ENCODE measurements at places on chromosomes 12 and 14.

GRCh38 chr12:124979568-124979967 is 9.4 kb downstream of the DHX37 start:
- no peak for DNase-seq

DNA sequence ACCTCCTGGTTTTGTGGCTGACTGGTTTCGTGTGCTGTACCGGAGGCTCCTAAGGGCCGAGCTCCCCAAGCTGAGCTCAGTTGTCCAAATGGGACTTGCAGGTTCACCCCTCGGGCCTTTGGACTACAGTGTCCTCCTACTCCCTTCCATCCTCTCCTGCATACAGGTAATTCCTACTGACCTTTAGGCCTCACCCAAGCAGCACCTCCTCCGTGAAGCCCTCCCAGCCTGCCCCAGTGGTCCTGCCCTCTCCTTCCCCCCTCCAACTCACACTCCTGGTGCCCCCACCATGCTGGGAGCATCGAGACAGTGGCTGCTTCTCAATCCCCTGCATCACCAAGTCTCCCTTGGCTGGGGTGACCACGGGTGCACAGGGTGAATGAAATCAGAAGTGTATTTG is 27.1 kb upstream of the YY1 start:
- no peak for DNase-seq

DNA sequence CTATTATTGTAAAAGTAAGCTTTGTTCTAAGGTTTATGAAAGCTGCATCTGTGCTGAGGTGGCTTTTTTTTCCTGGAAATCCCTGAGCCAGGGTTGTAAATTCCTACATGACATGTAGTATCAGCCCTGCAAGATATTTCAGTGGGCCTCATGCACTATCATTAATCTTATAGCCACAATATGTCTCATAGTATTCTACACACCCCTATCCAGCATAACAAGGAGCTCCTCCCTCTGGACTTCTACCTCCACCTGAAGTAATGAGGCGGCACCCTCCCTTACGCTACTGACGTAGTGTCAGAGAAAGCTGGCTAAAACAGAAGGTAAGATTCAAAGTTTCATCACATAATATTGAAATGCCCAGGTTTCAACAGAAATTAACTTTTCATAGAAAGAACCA is 35.5 kb downstream of the SLC5A8 start:
- no peak for DNase-seq

GRCh38 chr12:13094367-13094766 is 9.1 kb downstream of the GSG1 start:
- no peak for DNase-seq

- DNase-seq: no peak
Observed at GRCh38 chr12:52066346-52067080, 3.3 kb upstream of the ATG101 start.

DNA sequence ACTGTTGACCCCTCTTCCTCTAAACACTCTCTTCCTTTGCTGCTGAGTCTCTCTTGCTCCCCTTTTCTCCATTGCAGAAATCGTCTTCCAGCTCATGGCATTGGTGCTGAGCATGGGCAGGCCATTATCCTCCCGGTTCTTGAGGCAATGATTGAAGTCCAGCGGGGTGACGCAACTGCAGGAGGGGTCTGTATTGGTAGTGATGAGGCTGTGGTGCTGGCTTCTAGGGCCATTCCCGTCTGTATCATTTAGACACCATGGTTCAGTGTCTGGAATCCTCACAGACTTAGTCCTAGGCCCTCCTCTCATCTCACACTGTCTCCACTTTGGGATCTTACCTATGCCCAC is 720 bp upstream of the SLC22A17 start:
- no peak for DNase-seq

GRCh38 chr14:99576304-99576703 is 27.7 kb downstream of the CCDC85C start:
- DNase-seq: no peak

GRCh38 chr14:21455592-21455911 is 371 bp downstream of the CHD8 start:
- no peak for DNase-seq

DNA sequence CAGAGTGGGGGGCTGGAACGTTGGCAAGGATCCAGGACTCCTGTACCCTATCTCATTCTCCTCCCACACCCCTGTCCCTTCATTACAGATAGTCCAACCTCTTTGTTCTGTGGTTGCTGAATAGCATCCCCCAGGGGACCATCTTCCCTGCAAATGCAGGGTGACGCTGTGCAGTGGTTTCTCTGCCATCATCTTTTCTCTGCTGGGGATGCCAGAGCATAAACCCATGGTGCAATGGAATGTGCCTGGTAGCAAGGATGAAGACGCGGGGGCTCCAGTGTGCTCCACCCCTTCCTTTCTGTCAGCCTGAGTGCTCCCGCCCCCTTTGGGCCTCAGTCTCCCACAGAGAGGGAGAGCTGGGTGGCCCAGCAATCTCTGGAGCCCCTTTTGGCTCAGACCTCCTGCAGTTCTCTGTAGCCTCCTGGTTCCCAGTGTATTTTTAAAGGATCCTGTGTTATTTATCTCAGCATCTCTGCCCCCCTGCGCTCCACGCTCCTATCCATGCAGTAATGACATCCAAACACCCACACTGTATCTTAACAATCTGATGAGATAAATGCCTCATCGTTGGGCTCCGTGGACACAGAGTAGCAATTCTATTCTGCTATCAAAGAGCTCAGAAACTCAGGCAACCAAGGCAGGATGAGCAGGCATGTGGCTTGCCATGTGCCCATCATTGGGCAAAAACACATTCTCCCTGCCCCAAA is 212.8 kb downstream of the CACNA1C start:
- no peak for DNase-seq

DNA sequence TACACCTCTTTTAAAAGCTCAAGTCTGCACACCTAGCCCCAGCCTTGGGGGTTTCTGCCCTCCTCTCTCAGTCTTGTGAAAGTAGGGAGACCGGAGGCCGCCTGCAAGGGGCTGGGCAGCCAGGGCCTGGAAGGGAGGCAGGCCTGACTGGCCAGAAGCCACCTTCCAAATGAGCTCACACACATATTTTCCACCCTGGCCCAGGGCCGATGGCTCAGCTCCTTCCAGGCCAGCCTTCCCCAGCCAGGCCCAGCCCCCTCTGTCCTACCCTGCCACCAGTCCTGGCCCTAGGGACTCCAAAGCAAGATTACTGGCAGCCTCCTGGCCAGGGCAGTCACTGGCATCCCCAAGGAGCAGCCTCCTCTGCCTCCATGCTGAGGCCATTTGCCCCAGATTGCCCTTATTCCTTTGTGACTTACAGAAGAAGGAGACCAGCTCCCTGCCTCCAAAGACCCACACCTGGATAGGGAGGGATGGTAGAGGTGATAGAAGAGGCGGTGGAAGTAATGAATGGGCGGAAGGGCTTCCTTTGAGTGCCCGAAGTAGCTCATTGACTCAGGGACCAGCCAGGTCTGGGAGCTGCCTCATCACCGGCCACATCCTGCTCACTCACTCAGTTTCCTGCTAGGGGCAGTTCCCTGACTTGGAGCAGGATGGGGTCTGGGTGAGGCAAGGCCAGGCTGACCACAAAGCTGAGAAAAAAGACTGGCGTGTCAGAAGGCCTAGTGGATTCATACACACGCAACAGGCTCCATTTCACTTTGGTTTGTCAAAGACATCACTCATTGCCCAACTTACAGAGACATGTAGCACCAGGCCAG is 14.8 kb downstream of the MMP14 start:
- no peak for DNase-seq

- DNase-seq: no peak
Observed at GRCh38 chr12:41930866-41931437, 213.7 kb downstream of the GXYLT1 start.

DNA sequence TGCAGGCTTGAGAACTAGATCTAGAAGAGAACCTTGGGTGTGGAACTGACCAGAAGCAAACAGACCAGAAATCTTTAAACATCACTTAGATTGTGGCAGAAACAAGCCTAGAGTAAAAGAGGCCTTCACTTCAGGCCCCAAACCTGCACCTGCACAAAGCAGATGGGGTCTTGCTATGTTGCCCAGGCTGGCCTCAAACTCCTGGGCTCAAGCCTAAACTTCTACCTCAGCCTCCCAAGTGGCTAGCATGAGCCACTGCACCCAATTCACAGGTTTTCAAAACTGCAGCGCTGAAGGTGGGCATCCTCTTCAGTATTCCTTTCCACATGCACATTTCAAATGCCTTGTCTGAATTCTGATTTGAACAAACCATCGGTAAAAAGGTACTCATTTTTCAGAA is 19.9 kb downstream of the MOK start:
- DNase-seq: no peak

DNA sequence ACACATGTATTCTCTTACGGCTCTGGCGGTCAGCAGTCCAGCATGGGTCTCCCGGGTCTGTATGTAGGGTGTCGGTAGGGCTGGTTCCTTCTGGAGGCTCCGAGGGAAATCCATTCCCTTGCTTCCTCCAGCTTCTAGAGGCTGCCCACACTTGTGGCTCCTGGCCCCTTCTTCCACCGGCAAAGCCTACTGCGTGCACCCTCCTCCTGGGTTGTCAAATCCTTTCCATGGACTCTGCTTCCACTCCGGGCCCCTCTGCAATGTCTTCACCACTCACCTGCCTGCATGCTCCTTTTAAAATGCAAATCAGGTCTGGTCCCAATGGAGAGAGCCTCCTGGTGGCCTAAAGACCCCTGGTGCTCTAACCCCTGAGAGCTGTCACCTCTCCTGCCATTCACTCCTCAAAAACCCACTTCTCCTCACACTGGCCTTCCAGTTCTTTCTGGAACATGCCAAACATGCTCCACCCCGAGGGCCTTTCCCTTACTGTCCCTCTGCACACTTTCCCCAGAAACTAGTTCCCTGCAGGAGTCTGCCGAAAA is 108.5 kb downstream of the DICER1 start:
- no peak for DNase-seq

- no peak for DNase-seq
Observed at GRCh38 chr12:84502907-84503787, 409.5 kb downstream of the SLC6A15 start.

GRCh38 chr12:68559246-68559645 is 51.5 kb upstream of the RAP1B start:
- DNase-seq: no peak

DNA sequence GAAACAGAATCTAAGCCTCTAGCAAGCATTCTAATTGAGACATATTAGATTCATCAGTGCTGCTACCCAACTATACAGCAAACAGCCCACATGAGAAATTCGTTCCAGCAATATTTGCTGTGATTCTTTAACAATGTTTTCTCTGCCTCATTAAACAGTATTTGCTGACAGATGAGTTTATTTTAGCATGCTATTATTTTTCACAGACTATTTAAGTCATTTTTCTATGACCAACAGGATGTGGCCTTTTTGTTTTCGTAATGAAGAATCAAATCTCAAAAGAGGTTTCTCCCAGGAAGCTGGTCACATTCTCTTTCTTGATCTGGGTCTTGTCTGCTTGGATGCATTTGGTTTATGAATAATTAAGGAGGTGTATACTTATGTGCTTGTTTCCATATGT is 23.2 kb upstream of the SERPINA12 start:
- DNase-seq: no peak

DNA sequence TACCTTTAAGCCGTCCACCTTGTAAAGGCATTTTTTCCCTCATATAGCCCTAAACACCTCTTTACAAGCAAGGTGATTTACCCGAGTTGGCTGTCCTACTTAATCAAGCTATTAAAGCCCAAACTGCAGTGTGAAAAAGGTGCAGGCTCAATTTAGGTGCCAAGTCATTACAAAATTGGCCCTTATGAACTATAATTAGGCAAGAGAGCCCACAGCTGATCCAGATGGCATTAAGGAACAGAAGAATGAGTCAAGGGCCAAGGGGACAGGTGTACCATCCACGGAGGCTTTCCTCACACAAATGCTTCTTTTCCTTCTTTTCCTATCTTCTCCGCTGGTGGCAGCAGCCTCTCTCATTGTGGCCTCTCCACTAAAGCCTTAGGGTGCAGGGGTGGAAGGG is 90.5 kb downstream of the TTC8 start:
- DNase-seq: no peak

DNA sequence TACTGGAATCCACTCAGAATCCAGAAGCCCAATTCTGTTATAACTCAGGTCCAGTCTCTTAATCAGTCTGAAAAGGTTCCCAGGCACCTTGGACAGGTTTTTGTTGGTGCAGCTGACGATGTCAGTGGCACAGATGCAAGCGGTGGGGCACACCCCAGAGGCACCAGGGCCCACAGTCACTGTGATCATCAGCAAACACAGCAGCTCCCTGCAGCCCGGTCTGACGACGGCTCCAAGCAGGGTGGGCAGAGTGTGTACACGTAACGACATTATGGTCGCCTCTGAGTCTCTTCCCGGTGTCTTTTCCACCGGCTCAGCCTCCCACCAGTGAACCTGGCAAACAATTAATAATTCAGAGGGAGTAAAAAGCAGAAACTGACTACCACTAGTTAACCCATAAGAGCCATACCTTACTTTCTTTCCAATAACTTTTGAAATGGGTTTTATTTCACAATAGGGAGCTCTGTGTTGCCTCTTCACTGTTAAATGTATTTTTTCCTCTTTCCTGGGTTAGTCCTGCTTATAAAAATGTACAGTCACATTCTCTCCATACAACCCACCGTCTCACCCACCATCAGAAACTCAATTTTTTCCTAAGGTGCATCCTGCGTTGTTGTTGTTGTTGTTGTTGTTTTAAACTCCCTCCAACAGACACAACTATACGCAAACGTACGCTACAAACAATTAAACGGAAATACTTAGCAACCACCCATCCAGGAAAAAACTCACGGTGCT is 521 bp upstream of the PCED1B start:
- DNase-seq: no peak

DNA sequence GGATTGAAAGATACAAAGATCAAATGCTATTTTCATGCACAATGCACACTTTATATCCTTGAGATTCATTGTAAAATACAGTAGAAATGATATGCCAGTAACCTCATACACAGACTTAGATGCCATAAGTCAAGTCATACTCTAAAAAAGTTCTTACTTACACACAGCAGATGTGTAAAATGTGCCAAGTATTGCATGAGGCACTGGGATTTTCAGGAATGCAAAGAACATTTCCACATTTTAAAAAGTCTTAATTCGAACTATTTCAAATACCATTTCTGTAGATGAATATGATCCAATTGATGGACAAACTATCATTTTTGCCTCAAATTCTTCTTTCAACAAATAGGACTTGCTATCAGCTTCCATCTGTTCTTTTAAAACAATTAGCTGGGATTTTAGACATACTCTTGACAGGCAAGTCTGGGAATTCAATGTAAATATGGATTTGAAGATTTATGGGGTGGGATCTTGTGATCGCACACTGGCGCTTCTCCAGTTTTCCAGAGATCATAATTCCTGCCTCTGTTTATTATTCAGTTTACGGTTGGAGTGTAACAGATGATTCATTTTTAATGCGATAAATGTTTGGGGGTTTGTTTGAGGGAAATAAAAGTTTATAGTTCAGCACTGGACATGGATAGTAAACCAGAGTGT is 183.8 kb downstream of the PAX9 start:
- no peak for DNase-seq
